Lower leg skin (tissue), 4 donors: ENCODE measurements at places on chromosomes 3 and 15.

- DNase-seq, result no peak
These were observed 22.0 kb downstream of the OR5H15 start for GRCh38 chr3:98188545-98188944.

DNA sequence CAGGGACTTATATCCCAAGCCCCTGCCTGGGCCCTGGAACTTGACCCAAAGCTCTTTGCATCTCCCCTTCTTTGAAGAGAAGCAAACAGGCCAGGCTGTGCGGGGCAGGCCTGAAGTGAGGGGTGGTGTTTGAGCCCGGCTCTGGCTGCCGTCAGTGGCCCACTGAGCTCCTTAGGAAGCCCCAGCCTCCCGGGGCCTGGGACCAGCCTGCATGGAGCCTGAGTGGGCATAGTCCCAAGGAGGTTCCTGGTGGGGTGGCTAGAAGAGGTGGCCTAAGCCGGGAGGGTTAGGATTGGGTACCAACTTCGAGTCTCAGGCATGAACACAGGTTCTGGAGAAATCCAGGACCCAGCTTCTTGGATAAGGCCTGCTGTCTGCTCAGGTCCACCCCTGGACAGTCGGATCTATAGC is 6.4 kb downstream of the TMIE start:
- peak; percentile 71 for DNase-seq

DNA sequence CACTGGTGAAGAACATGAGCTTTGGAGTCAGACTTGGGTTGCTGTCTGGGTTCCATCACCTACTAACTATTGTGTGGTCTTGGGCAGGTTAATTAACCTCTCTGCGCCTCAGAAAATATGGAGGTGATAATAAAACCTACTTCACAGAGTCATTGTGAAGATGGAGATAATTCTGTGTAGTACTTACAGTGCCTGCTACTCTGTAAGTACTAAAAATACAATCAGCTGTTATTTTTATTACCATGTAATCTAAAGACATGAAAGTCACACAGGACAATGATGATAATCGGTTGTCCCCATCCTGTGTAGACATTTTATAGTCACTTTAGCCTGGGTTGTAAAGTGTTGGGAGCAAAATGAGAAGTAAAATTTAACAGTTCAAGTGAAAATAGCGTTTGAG is 334.1 kb downstream of the THSD4 start:
- no peak for DNase-seq

GRCh38 chr15:71313806-71314205 is 198.5 kb downstream of the THSD4 start:
- no peak for DNase-seq

- no peak for DNase-seq
These were observed 43.8 kb upstream of the B3GALNT1 start for GRCh38 chr3:161148832-161149475.

DNA sequence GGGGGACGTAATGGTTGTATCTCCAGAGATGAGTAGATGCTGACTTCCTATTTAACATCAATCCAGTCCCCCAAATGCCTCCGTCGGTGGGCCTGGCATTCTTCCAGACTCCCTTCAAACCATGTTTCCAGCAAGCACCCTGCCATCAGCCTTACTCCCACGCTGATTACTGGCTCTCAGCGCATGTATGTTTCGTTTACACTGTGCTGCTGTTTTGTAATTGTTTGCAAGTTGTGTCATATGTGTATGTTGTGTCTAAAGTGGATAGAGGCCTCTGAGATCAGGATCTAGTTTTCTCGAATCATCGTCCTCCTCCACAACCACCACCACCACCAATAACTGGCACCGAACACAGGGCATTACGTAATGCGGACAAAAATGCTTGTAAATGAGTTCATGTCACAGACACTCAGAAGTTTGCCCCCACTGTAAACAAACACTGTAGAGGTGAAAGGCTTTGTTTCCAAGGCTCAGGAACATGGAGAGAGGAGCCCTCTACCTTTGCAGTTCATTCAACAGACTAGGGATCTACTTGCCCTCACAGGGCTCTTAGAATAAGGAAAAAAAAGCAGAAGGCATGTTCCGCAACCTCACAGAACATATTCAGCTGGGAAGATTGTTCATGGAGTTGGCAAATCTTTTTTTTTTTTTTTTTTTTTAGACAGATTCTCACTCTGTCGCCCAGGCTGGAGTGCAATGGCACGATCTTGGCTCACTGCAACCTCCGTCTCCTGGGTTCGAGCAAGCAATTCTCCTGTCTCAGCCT is 46.1 kb upstream of the SEMA4B start:
- no peak for DNase-seq

- DNase-seq, result peak; percentile 38
These were observed 61.2 kb upstream of the LRTM1 start for GRCh38 chr3:54988838-54989630.

DNA sequence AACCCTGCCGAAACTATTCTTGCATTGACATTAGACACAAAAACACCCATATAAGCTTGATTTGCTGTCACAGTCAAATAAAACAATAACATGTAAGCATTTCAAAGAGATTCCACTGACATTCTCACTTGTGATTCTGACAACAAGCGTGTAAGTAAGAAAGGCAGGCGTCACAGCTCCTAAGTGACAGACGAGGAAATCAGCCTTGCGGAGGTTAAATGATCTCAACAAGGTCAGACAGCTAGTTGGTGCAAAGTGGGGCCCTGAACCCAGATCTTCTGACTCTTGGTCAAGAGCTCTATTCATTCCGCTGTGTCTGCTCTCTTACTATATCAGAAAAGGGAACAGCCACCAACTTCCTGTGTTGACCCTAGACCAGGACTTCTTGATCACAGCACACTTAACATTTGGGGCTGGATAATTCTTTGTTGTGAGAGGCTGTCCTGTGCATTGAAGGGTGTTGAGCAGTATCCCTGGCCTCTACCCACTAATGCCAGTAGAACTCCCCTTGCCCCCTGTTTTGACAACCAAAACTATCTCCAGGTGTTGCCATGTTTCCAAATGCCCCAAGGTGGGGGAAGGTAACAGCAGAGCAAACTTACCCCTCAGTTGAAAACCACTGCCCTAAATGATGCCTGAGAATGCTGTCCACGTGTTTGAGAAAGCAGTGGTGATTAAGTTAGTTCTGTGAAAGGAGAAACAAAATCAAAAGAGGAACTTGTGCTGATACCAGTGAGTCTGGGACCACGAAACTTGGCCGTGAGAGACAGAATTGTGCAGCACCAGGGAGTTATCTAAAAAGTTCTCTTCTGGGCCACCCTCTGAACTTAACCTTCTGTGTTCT is 86.1 kb downstream of the LIPC start:
- peak; percentile 81 for DNase-seq

DNA sequence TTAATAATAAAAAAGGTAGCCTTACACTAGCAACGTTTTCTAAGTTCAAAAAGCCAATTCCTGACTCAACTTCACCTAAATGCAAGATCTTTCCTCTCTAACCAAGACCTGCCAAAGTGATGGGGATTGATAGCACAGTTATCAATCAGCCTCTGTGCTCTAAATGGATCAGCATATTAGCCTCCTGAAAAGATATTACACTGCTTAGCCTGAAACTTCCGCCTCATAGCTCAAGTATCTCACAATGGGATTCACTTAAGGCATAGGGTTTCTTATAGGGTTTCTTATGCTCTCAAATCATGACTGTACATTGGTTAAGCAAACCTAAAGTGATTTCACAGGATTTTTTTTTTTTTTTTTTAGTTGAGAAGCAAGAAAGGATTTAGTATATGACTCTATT is 436 bp upstream of the SLC9A9 start:
- DNase-seq, result no peak
